ENCODE measurements at places on chromosomes 7 and 10. TPM values are rescaled to one million over a fixed set of nuclear protein-coding genes. Genes with fewer than 3 reads are reported as not detected.
A peak's percentile ranks its signal among the peaks of the same experiment; 100 is the strongest.

GRCh38 chr7:116165717-116166116 lies 44.6 kb upstream of the TES start:
- H3K27me3 ChIP-seq, result no peaks in the 10 kb centered on the region
- DNase-seq, result no peak
- H3K4me3 ChIP-seq, result no peak overlapping the region
- no peaks in the 10 kb centered on the region for H3K36me3 ChIP-seq

DNA sequence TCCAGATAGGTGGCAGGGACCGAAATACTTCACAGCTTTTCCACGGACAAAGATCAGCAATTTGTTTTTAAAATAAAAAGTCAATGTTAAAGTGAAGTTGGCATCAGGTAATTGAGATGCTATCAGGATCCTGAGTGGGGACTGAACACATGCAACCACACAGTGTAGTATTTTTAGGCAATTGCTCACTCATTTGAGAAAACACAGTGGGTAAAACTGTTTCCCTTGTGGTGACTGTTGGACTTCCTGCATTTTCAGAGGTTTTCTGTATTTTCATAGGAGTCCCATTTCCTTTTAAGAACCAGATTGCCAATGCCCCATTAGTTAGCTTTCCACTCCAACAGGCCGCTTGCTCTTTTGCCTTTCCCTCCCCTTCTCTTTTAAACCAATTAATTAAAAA lies 159.5 kb upstream of the ZNF32 start:
- no peaks in the 10 kb centered on the region for H3K27me3 ChIP-seq
- DNase-seq, result no peak
- H3K4me3 ChIP-seq, result no peak overlapping the region
- no peaks in the 10 kb centered on the region for H3K36me3 ChIP-seq
- H3K27ac ChIP-seq, result no peak overlapping the region

DNA sequence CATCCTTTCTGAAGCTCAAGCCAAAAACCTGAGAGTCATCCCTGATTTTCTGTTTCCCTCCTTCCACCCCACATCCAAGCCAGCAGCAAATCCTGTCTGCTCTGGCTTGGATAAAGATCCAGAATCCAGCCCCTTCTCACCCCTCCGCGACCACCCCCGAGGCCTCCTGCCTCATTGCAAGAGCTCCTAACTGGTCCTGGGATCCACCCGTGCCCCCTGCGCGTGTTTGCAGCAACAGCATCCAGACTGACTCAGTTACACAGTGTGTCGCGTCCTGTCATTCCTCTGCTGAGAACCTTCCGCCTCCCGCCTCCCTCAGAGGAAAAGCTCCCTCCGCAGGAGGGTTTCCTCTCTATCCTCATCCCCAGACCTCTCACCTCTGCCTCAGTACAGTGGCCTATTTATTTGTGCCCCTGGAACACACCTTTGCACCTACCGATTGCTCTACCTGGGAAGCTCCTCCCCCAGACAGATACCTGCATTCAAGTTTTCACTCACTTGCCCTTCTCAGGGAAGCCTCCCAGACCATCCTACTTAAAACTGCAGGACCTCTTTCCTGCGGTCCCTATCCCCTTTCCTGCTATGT lies 21.6 kb upstream of the GRID1 start:
- peaks cover 38% of the 10 kb centered on the region for H3K27me3 ChIP-seq
- no peak overlapping the region for H3K27ac ChIP-seq
- no peak overlapping the region for H3K4me3 ChIP-seq
- H3K36me3 ChIP-seq, result no peaks in the 10 kb centered on the region

- no peaks in the 10 kb centered on the region for H3K4me1 ChIP-seq
- no peaks in the 10 kb centered on the region for H3K27me3 ChIP-seq
- H3K36me3 ChIP-seq, result no peaks in the 10 kb centered on the region
- H3K4me3 ChIP-seq, result no peak overlapping the region
- no peak overlapping the region for H3K27ac ChIP-seq
These were observed 89.8 kb downstream of the GLRX3 start for GRCh38 chr10:130226012-130226411.

DNA sequence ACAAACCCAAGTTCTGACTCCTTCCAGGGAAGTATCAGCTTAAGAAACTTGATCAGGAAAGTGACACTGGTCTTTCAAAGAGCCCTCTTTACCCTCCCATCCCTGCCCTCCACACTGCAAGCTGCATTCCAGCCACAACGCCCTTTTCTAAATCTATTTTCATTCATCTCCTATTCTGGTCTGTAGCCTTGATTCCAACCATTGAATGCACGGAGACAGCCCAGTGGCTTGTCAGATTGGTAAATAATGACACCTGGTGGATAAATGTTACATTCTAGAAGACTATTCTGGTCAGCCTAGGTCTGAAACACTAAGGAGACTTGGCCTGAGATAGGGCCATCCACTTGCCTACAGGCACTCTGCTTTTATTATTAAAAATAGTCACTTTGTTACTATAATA lies 20.9 kb downstream of the MORN4 start:
- H3K4me3 ChIP-seq, result no peak overlapping the region
- peaks cover 4% of the 10 kb centered on the region for H3K4me1 ChIP-seq
- H3K27me3 ChIP-seq, result no peaks in the 10 kb centered on the region
- no peak for DNase-seq
- peaks cover 33% of the 10 kb centered on the region for H3K36me3 ChIP-seq
- H3K27ac ChIP-seq, result no peak overlapping the region

DNA sequence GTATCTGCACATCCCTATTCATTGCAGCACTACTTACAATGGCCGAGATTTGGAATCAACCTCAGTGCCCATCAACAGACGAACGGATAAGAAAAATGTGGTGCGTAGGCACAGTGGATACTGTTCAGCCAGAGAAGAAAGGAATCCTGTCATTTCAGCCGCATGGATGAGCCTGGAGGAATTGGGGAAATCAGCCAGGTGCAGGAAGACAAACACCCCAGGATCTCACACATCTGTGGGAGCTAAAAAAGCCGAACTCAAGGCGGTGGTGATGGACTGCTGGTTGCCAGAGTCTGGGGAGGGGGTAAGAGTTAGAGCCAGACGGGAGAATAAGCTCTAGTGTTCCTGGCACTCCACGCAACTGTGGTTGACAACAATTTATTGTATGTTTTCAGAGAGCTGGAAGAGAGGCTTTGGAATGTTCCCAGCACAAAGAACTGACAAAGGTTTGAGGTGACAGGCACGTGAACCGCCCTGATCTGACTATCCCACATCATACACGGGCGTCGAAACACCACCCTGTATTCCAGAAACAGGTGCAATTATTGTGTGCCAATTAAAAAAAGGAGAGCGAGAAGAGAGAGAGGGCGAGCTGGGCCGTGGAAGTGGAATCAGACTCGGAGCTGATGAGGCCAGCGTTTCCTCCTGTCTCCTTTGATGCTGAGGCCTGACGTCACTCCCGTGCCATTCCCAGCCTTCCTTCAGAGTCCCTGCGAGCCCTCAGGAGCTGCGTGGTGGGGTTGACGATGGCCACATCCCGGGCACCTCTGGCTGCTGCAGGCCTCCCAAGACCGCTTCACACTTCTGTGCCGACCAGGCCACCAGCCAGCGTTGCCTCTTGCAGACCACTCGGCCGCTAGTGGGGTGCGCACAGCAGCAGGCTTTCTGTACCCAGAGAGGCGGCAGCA lies 189.5 kb downstream of the DNAJB6 start:
- H3K27ac ChIP-seq, result no peak overlapping the region
- no peaks in the 10 kb centered on the region for H3K4me1 ChIP-seq
- H3K36me3 ChIP-seq, result no peaks in the 10 kb centered on the region
- no peak for DNase-seq
- H3K27me3 ChIP-seq, result no peaks in the 10 kb centered on the region
- H3K4me3 ChIP-seq, result no peak overlapping the region

- no peaks in the 10 kb centered on the region for H3K27me3 ChIP-seq
- H3K27ac ChIP-seq, result no peak overlapping the region
- H3K4me3 ChIP-seq, result no peak overlapping the region
- no peaks in the 10 kb centered on the region for H3K36me3 ChIP-seq
- DNase-seq, result no peak
These were observed 53.7 kb downstream of the CAV1 start for GRCh38 chr7:116578526-116578925.

DNA sequence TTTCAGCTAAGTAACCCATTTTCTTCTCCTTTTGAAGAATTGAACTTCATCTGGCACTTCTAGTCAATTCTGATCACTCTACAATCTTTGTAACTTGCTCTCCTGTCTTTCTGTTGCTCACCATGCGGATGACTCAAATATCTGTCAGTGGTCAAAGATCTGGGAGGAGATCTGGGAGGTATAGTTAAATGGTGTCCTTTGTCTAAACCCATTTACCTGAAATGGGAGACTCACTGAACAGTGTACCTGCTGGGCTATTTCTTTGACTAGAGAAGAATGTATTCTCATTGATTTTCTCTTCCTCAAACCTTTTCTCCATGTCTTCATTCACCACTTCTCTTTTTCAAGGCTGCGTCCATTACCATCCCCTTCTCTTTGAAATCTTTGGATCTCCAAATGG lies 42.0 kb upstream of the PCLO start:
- H3K4me1 ChIP-seq, result no peaks in the 10 kb centered on the region
- no peaks in the 10 kb centered on the region for H3K36me3 ChIP-seq
- H3K4me3 ChIP-seq, result no peak overlapping the region
- H3K27ac ChIP-seq, result no peak overlapping the region
- H3K27me3 ChIP-seq, result no peaks in the 10 kb centered on the region
- no peak for DNase-seq

GRCh38 chr10:31314256-31315150 lies 4.5 kb upstream of the ZEB1 start:
- no peaks in the 10 kb centered on the region for H3K4me1 ChIP-seq
- H3K36me3 ChIP-seq, result no peaks in the 10 kb centered on the region
- no peaks in the 10 kb centered on the region for H3K27me3 ChIP-seq
- H3K27ac ChIP-seq, result no peak overlapping the region

- no peak for DNase-seq
- peaks cover 4% of the 10 kb centered on the region for H3K4me1 ChIP-seq
- no peak overlapping the region for H3K4me3 ChIP-seq
These were observed 81.3 kb downstream of the GPR26 start for GRCh38 chr10:123747426-123747825.

- no peak for DNase-seq
- H3K4me1 ChIP-seq, result no peaks in the 10 kb centered on the region
- peaks cover 4% of the 10 kb centered on the region for H3K36me3 ChIP-seq
These were observed 13.8 kb upstream of the CYP3A5 start for GRCh38 chr7:99693427-99694200.

GRCh38 chr10:58969576-58969975 lies 206.9 kb upstream of the PHYHIPL start:
- no peak overlapping the region for H3K27ac ChIP-seq
- no peaks in the 10 kb centered on the region for H3K36me3 ChIP-seq
- H3K4me3 ChIP-seq, result no peak overlapping the region

DNA sequence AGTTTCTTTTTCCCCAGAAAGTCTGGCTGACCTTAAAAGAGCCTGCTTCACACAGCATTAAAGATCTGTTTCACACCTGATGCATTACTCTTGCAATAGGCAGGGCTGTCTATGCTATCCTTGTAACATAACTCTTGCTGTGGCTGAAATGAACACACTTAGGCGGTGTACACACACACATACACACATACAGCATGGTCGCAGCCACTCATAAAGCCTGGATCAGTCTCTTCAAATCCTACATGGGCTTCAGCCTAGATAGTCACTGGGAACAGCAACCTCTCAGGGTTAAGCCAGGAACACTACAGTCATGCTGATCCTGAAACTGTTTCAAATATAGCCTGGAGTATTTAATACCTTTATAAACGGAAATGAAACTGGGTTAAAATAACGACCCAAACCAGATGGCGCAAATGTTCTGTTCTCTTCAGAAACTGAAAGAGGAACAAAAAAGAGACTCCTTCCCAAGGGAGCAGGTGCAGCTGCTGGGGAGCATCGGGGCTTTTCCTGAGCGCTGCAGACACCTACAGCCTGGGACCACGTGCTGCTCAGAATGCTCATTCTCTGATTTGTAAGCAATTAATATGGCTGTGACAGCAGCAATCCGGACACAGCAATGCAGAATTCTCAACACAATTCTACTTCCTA lies 61.0 kb upstream of the SFMBT2 start:
- H3K36me3 ChIP-seq, result no peaks in the 10 kb centered on the region
- DNase-seq, result no peak
- H3K4me3 ChIP-seq, result no peak overlapping the region
- peak overlapping the region; percentile 15 for H3K27ac ChIP-seq
- H3K4me1 ChIP-seq, result no peaks in the 10 kb centered on the region
- H3K27me3 ChIP-seq, result no peaks in the 10 kb centered on the region

- peaks cover 55% of the 10 kb centered on the region for H3K4me1 ChIP-seq
- H3K36me3 ChIP-seq, result no peaks in the 10 kb centered on the region
- DNase-seq, result no peak
These were observed at the start of gene C10orf105 for GRCh38 chr10:71719464-71720201. Gene C10orf105 (minus strand): TSS chr10:71719778. CDS start chr10:71716337, 3,441 bp downstream.

- no peak overlapping the region for H3K27ac ChIP-seq
- no peaks in the 10 kb centered on the region for H3K4me1 ChIP-seq
- DNase-seq, result no peak
- no peaks in the 10 kb centered on the region for H3K27me3 ChIP-seq
- H3K36me3 ChIP-seq, result no peaks in the 10 kb centered on the region
- H3K4me3 ChIP-seq, result no peak overlapping the region
These were observed 552.4 kb upstream of the KCND2 start for GRCh38 chr7:119720541-119720940.

DNA sequence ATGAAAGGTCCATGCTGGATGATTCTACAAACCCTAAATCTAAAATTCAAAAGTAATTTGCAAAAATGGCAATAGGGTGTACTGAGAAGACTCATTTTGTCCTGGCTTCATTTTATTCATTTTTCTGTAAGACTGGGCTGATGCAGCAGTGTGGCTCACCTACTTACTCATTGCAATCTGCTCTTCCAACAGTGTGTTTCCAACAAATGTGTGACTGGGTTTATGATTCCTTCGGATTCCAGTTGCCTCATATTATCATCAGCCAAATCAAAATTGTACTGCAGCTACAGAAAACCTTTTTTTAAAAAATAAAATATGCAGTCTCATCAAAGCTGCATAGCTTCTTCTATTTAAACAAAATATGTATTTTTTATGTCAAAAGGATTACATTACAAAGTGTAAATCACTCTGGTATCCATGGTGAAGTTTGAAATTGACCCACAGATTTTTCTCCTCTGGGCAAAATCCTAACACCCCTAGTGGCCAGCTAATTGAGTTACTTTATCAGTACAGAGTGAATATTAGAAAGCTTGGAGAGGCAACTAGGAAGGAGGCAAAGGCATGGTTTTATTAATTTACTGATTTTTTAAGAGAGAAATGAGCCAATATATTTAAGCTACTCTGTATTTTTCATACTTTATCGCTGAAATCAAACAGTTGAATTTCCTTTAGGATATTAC lies 390.3 kb downstream of the MAGI2 start:
- no peaks in the 10 kb centered on the region for H3K27me3 ChIP-seq
- no peak overlapping the region for H3K4me3 ChIP-seq
- H3K27ac ChIP-seq, result no peak overlapping the region
- DNase-seq, result no peak
- no peaks in the 10 kb centered on the region for H3K4me1 ChIP-seq

GRCh38 chr7:134905375-134905774 lies 80.9 kb upstream of the AGBL3 start:
- peak overlapping the region; percentile 69 for H3K27ac ChIP-seq
- H3K4me1 ChIP-seq, result peaks cover 92% of the 10 kb centered on the region
- no peaks in the 10 kb centered on the region for H3K36me3 ChIP-seq
- no peak overlapping the region for H3K4me3 ChIP-seq
- DNase-seq, result peak; percentile 69

GRCh38 chr7:2087744-2088143 lies 145.0 kb downstream of the MAD1L1 start:
- H3K4me3 ChIP-seq, result no peak overlapping the region
- H3K27ac ChIP-seq, result no peak overlapping the region
- DNase-seq, result no peak
- H3K27me3 ChIP-seq, result no peaks in the 10 kb centered on the region

SORCS3 gene
- 3.9 TPM for total RNA-seq

NOLC1 gene
- 31.2 TPM for total RNA-seq

CTNNA3 gene
- 15.9 TPM for total RNA-seq

TAS2R60 gene
- total RNA-seq, result not detected

OPN1SW gene
- not detected for total RNA-seq

DBF4 gene
- 21.6 TPM for total RNA-seq

SLC39A12 gene
- total RNA-seq, result not detected

Measured in tibial nerve (tissue), 4 donors.